ENCODE measurements at places on chromosomes 6 and 20.

DNA sequence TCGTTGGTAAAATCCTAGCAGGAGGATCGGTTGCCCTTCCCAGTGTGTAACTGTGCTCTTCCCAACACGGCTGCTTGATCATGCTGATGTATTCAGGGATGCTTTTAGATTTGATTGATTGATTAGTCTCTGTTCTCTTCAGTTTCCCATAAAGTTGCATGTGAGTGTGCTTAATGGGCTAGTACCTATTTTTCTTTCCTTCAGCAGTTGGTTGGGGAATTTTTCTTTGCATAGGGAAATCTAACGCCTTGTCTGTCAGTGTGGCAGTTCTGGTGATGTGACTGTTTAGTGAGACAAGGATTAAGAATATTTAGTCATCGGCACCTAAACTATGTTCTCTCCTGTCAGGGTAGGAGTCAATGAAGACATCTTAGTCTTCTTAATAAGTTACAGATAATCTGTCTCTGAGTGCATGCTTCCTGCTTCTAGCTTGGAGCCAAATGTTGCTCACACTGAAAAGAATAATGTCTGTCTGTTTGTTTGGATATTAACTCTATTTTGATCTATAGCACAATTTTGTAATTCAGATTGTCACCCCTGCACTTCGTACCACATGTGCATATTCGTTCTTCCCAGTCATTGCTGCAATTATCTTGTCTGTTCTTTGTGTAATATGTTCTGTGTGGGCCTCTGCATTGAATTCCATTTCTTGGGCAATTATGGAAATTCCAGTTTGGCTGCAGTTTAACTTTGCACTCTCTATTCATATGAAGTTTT lies 169.9 kb downstream of the EDN1 start:
- no peak for DNase-seq

DNA sequence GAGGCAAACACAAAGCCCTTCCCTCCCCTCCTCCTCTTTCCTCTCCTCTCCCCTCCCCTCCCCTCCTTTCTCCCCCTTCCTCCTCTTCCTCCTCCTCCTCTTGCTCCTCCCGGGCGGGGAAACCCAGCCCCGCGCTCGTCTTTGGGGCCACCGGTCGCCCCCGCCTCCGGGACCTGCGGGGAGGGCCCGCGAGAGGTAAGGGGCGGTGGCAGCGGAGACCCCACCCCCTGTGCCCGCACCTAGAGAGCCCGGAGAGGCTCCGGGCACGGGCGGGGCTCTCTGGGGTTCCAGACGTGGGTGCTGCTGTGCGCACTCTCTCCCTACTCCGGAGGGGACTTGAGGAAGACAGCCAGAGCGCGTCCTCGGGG lies at the start of gene RIN2:
TSS of gene RIN2 (plus strand) at position 126 of the 368 bp plus-strand sequence. CDS start 131,344 bp downstream, outside the sequence.
- DNase-seq: peak; percentile 12

GRCh38 chr6:34391786-34392496 lies 528 bp downstream of the NUDT3 start:
- peak; percentile 49 for DNase-seq

GRCh38 chr6:130473886-130474285 lies 108.1 kb downstream of the TMEM200A start:
- DNase-seq: no peak

- no peak for DNase-seq
Measured at GRCh38 chr6:56725254-56725653, 82.6 kb upstream of the DST start.

DNA sequence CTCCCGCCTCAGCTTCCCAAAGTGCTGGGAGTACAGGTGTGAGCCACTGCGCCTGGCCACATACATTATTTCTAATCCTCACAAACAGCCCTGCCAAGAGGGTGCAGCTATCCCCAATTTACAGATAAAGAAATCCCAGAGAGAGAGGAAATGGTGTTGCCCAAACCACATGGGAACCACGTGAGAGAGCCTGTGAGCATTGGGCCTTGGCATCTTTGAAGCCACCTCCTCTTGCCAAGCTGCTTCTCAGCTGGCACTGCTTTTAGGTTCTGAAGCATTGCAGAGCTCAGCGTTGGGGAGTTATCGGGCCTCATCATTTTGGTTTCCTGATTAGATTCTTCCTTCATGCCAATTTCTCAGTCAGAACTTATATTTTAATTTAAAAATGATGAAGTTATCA lies 80.3 kb downstream of the CTNNBL1 start:
- no peak for DNase-seq

DNA sequence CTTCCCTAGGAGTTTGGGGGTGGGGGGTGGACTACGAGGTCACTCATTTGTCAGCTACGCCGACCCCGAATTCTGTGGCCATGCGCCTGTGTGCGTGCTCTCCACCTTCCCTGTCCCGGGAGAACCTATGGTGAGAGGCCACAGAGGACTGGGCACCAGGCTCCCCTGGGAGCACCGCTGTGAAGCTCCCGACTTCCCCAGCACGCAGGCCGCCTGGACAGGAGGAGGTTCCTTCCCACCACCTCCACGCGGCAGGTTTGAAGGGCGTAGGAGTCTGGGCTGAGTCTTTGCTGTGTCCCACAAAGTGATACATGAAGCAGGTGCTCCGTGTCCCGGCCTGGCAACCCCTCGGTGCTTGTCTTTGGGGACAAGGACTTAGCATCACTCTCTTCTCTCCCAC lies 107.2 kb downstream of the CDH4 start:
- DNase-seq: no peak

GRCh38 chr6:41200296-41200900 lies 551 bp downstream of the TREML2 start:
- peak; percentile 62 for DNase-seq

- DNase-seq: no peak
Measured at GRCh38 chr6:105821777-105822176, 264.4 kb upstream of the PRDM1 start.

DNA sequence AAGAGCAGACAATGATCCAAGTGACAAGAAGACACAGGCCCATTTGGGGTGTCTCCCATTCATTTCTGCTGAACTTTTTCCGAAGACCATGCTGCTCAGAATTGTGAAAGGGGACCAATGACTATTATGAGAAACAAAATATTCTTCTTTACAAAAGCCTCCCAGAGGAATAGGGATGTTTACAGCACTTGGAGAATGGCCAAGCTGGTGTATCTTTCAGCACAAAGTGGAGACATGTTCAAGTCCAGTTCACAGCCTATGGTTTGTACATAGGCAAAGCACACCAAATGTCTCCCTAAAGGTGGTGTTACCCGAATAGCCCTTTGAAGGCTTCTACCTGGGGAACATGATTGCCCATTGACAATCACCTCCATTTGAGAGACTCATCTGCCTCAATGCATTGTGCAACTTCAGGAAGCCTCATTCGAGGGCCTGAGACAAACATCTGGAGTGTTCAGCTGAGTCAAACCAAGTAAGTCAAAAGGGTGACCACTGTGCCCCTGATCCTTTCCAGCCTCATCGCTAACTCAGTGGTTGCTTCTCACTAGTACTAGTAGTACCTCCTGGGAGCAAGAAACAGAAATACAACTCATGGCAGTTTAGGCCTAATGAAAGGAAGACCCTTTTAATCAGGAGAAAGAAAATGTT lies 451.0 kb upstream of the MARCKS start:
- no peak for DNase-seq

GRCh38 chr6:135939208-135939591 lies 87.7 kb downstream of the PDE7B start:
- no peak for DNase-seq

DNA sequence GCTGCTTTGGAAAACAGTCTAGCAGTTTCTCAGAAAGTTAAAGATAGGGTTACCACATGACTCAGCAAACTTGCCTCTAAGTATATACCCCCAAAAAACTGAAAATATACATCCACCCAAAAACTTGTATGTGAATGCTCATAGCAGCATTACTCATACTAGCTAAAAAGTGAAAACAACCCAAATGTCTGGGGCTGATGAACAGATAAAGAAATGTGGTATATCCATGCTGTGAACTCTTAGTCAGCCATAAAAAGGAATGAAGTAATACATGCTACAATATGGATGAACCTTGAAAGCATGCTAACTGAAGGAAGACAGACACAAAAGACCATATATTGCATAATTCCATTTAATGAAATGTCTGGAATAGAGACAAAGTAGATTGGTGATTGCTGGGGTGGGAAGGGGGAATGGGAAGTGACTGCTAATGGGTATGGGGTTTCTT lies 79.9 kb upstream of the GLP1R start:
- no peak for DNase-seq

Data from naive B cell (primary cell).